ENCODE measurements at places on chromosomes 2 and 18.

- no peak for DNase-seq
Measured at GRCh38 chr2:206001912-206002311, 84.1 kb downstream of the INO80D start.

DNA sequence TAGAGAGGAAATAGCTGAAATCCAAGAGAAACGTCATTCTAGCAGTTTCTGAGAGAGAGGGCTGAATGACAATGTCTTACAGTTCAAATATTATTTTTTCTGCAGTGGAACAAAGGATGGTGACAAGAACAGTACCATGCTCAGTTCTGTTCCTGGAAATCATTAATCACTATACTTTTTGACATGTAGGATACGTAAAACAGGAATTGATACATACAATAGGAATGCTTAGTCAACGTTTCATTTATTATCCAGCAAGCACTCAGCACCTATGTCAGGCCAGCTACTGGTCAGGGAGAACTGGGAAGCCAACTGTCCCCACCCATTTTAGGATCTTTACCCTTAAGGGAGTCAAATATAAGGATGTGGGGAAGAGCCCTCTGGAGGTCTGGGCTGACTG lies 114.7 kb downstream of the DHRS9 start:
- DNase-seq, result no peak

DNA sequence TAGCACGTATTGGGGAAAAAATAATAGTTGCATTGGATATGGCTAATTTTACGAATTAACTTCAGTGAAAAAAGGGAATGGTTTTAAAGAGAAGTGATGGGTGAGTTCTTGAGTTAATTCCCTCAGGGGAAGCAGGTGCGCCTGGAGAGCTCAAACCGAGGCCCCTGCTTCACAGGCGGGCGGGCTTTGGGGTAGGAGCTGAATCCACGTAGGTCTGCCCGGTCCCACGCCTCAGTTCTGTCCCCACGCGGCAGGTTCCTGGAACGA lies 44.1 kb downstream of the GORASP2 start:
- DNase-seq, result no peak

DNA sequence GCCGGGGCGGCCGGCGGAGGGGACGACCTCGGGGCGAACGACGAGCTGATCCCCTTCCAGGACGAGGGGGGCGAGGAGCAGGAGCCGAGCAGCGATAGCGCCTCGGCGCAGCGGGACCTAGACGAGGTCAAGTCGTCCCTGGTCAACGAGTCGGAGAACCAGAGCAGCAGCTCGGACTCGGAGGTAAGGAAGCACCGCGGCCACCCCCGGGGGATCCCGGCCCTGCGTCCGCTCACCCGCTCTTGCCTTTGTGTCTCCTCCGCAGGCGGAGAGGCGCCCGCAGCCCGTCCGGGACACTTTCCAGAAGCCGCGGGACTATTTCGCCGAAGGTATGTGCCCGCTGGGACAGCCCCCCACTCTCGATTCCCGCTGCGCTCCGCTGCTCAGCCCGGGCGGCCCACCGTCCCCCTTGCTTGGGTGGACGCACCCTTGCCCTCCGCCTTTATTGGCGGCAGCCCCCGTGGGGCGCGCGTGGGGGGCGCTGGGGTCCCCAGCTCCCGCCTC lies 611 bp downstream of the TCF7L1 start:
- DNase-seq, result no peak

DNA sequence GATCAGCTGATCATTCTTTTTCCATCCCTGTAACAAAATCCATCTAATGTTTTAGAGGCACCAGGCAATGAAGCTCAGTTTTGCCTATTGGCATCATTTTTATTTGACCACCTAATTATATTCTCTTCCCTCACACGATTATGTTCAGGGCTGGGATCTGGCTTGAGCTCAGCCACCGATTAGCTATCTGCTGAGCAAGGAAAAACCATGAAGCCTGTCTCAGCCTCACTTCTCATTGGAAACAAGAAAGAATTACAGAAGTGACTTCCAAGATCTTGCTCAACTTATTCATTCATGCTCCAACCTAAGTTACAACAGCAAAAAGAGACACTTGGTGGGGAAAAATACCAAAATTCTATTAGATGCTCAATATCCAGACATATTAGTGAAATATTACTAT lies 139.0 kb upstream of the SH3BP4 start:
- DNase-seq, result no peak

DNA sequence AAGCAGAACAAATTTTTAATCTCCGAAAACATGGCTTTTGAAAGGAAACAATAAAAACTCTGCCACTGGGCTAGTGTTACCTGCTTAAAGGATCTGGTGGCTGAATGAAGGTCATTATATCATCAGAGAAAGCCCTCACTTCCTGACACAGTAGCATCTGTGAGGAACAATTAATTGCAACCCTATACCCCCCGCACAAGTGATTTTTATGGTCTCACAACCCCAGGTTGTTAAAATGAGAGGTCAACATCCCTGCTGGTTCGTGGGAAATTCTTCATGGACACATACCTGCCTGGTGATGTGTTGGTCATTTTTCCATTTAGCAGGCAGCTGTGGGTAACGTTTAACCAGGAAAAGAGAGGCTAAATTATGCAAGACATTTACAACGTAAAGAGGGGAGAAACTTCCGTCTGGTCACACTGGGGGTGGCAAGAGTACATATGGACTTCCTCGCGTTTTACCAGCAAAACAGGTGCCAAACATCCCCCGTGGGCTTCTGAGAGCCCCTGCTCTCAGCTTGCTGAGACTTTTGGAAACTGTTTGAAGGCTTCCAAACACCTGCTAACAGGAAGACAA lies 29.2 kb downstream of the NIFK start:
- no peak for DNase-seq

DNA sequence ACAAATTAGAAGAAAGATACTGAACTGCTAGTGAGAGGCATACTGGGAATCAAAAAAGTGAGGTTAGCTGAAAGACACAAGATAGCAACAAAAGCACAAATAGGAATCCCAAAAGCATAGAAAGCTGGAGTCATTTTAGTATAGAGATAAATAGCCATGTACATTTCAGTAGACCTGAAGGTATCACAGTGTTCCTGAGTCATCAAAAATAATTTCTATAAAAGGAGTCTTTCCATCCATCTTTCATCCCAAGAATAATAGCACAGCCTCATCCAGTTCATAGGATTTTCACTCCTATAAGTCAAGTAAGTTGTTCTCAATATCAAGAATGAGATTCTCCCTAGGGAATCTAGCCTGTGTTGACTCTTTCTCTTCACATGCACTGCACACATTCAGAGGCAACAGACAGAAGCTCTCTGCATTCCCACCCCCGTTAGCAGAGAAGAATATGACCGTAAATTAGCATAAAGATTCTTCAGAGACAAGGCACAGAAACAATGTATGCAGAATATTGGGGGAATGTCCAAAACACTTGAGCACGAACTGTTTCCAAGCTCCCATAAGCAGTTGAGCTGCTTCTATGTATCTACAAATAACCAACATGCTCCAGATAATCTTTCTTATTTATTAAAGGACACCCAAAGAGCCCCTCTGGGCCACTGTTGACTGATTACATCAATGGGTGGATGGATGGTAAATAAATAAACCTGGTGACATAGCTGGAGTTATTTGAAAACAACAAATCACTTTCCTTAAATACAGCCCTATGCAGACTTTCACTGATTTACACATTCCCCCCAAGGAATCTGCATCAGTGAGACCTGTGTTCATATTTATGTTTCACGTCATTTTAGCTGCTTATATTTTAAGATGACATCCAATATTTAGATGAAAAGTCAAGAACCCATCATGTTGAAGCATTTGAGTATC lies 174.5 kb upstream of the PKDCC start:
- no peak for DNase-seq

GRCh38 chr2:127606625-127607398 lies 39.1 kb upstream of the GPR17 start:
- no peak for DNase-seq

DNA sequence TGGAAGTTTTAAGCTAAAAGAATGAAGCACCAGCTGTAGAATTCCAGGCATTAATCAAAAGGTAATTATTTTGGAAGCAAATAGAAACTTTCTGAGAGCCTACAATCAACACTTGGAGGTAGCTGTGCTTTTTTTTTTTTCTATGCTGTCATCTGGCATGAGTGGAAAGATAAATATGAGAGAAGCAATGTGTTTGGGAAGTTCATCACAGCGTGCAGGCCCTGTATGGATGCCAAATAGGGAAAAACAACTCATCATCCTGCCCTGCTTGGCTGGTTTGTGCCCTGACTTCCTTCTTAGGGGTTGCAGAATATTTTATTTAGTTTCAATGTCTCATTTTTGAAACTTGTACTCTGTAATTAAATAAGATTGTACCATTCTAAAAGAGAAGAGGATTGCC lies 437.4 kb downstream of the PIK3C3 start:
- DNase-seq, result no peak

GRCh38 chr2:33215299-33215698 lies 261.1 kb upstream of the RASGRP3 start:
- no peak for DNase-seq

DNA sequence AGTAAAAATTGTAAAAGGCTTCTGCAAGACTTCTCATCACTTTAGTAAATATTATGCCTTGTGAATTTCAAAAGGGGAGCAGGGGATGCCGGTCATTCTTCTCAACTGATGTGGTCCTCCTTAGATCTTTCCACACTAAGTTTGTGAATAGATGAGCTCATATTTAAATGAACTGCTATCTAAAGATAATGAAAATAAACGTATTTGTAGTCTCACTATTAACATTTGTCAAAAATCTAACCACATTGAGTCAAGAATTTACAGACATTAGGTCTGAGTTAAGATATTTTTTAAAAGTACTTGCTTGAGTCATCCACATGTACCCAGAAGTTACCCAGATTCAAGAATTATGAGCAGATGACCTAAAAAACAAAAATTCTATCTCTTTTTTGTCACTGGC lies 6.5 kb downstream of the PRPF40A start:
- DNase-seq, result no peak

- peak; percentile 76 for DNase-seq
Measured at GRCh38 chr2:241858206-241859016, at the start of gene PDCD1. TSS of gene PDCD1 (minus strand) at chr2:241858894. CDS start at chr2:241858838, 56 bp downstream.

GRCh38 chr2:88933980-88934379 lies 242.5 kb downstream of the RPIA start:
- no peak for DNase-seq

- DNase-seq, result no peak
Measured at GRCh38 chr18:79918615-79919011, 32.8 kb downstream of the SLC66A2 start.

DNA sequence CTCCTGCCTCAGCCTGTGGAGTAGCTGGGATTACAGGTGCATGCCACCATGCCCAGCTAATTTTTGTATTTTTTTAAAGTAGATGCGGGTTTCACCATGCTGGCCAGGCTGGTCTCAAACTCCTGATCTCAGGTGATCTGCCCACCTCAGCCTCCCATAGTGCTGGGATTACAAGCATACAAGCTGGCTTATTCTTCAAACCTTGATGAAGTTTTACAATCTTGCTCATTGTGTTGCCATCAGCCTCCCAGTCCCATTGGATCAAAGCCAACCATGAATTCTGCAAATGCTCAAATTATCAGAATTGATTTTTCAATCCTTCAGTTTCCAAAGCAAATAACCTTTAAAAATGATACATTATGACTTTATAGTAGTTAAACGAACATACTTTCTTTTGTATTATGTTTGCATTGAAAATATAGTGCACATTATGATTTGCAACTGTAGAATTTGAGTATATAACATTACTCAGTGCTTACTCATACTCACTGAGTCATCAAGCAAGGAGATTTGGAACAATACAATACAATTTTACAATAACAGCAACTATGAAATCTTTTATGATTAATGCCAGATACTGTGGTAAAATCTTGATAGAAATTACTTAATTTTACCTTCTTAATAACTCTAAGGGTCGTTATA lies 1491.9 kb upstream of the CELF4 start:
- no peak for DNase-seq

DNA sequence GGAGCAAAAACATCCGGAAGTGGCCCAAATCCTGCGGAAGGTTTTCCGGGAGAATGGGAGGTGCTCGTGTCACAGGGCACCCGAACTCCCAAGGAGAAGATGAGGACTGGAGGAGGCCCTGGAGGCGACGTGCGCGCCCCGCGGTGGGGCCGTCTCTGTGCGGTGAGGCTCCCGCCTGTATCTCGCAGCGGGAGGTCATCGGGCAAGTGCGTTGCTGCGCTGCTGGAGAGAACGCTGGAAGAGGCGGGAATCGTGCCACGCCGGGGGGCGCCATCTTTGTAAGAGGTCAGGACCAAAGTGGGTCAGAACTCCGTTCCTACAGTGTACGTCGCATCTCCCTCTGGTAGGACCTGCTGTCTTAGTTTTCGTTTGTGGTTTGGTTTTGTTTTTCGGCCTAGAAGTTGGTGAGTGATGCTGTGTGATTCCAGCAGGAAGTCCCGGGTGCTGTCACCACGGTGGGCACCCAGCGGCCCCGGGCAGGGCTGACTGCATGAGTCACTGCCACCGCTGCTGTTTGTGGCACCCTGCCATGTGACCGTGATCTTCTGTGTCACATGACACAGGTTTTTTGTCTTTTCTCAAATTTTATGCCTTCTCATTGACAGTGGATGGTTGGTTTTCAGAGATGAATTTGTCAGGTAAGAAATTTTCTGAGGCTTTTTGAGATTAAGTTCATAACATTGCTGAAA lies 21.5 kb upstream of the ATP9B start:
- DNase-seq, result no peak

DNA sequence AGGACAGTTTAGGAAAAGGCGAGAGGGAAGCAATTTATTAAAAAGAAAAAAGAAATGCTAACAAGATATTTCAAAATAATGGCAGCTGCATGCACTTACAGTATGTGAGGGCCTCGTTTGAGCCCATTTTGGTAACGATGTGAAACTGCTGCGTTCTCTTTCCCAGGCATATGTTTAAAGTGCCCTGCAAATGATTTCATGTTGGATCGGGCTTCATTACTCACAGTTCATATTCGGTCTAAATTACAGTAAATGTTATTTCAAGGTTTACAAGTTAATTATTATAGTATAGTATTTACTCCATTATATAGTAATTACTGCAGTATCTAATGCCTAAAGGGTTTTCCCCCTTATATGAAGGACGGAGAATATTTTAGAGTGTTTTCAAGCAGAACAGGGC lies 679.1 kb downstream of the BCL11A start:
- no peak for DNase-seq

GRCh38 chr2:36528274-36528673 lies 69.7 kb downstream of the FEZ2 start:
- DNase-seq, result no peak

DNA sequence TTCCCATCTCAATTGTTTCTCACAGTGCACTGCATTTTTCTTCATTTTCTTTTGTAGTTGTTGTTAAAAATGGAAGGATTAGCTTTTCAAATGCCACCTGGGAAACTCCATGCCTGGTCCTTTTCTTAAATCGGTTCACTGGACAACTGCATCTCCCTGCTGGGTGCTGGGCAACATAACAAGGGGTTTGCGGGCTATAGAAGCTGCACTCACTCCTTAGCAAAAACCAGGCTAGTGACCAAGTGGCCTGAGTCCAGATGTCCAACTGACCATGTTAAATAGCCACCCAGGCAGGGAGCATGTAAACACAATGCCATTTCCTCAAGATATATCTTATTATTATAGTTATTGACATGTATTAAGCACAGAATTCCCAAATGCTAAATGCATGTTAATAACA lies 264.9 kb downstream of the ICOS start:
- DNase-seq, result no peak

GRCh38 chr2:10919771-10920621 lies 8.3 kb downstream of the KCNF1 start:
- no peak for DNase-seq

GRCh38 chr18:35842536-35842935 lies 129.9 kb upstream of the RMP24 start:
- DNase-seq, result no peak

All from stimulated activated CD8-positive, alpha-beta memory T cell treated with anti-CD3 and anti-CD28 coated beads, Interleukin-15, amount 100 ng/mL, for 4 hours (primary cell).